Caki2 (cell line): ENCODE measurements at places on chromosomes 13 and 19. TPM values are rescaled to one million over a fixed set of nuclear protein-coding genes. Genes with fewer than 3 reads are reported as not detected.

DNA sequence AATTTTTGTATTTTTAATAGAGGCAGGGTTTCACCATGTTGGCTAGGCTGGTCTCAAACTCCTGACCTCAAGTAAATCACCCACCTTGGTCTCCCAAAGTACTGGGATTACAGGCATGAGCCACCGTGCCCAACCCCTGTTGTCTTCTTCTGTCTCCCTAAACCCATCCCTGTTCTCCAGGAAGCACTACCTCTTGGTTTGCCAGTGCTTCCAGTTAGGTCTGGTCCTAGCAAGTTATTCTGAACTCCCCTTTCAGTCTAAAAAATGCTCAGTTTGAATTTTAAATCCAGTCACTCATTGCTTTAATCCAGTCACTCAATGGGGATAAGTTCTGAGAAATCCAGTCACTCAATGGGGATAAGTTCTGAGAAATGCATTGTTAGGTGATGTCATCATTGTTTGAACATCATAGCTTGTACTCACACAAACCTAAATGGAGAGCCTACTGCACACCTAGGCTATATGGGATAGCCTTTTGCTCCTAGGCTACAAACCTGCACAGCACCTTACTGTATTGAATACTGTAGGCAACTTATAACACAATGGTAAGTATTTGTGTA lies 8.0 kb upstream of the ATP4A start:
- no peak for DNase-seq

Gene CEACAM4
- total RNA-seq = not detected in 2 replicates

GRCh38 chr13:19737844-19738557 lies 44.7 kb downstream of the PSPC1 start:
- DNase-seq = no peak

- DNase-seq = no peak
Observed at GRCh38 chr13:27137759-27138158, 33.9 kb downstream of the USP12 start.

Gene CELF5
- 0.47 TPM in 1 of 2 replicates, not detected in the other for total RNA-seq

- DNase-seq = no peak
Observed at GRCh38 chr13:29817604-29818378, 32.6 kb downstream of the UBL3 start.

DNA sequence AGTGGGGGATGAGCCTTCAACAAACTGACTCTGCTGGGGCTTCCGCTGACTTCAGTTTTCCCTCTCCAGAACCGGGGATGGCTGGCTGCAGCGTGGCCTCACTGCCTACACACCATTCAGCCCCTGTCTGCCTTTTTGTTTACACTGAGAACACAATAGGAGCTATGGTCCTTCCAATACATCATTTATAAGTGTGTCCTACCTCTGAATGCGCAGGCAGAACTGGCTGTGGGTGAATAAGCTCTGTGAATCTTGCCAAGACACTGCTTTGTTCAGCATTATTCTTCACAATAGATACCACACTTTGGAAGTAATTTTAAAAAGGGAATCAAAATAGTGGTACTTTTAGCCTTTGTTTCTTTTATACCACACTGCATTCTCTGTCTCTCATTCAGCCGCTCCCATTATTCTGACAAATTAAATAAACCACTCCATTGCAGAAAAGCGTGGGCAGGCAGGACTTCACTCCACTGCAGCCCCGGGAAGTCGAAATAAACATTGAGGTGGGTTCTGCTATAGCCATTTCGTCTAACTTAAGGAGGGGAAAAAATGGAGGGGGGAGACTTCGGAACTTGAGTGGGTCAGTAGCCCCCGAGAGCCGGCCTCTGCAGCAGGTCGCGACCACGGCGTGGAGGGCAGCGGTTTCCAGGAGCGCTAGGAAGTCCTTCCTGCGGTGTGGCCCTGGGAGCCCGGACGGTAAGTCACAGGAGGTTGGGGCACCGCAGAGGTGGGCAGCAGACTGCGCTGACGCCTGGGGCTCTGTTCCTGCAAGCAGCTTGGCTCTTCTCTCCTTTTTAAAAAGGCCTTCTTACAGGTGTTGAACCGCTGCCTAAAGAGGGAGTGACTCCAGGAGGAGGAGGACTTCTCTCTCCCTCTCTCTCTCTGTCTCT lies 94.8 kb upstream of the SOX1 start:
- DNase-seq = no peak

Gene ELSPBP1
- not detected in 2 replicates for total RNA-seq

DNA sequence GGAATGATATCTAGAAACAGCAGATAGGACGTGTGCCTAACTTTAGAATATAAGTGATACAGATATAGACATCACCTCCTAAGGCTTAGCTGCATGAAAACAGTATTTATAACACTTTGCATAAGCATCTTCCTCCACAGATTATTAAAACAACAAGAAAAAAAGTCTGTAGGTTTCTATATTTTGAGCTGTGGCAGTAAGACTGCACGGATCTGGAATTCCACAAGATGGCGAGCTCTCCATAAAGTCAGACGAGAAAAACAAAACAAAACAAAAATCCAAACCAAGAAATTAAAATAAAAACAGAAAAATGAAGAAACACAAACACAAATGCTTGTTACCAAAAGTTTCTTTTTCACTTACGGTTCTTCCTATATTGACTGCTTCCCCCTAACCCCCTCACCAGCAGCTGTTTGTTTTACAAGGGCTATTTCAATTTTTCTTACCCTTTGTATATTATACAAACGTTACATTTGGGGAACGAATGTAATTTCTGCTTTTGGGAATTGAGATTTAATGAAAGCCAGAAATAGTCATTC lies 285.8 kb downstream of the MYO16 start:
- DNase-seq = peak; percentile 60

Gene CEBPA
- total RNA-seq = 10.7 and 16.8 TPM in 2 replicates

Gene CLIP3
- 1.1 and 2.3 TPM in 2 replicates for total RNA-seq

Gene GNA15
- not detected in 2 replicates for total RNA-seq

GRCh38 chr13:111382877-111383276 lies 62.4 kb downstream of the TEX29 start:
- DNase-seq = no peak

DNA sequence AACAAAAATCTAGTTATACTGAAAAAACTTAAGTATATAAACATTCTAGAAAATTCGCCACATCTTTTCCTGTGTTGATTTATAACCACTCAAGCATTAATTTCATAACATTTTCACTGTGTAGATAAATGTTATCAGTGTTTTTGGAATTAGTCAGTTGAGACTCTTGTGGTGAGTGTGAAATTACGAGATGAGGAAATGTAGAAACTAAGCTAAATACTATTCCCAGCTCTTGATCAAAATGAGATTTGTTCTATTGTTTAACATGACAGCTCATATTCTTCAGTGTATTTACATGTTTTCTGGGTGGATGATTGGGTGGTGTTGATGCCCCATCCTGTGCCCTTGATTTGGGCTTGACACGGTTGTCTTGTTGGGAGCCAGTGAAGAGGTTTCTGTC lies 406.8 kb downstream of the DACH1 start:
- peak; percentile 10 for DNase-seq

GRCh38 chr19:1683869-1684572 lies 31.6 kb upstream of the TCF3 start:
- DNase-seq = no peak

Gene ZNF682
- total RNA-seq = 0.98 TPM in 1 of 2 replicates, not detected in the other

DNA sequence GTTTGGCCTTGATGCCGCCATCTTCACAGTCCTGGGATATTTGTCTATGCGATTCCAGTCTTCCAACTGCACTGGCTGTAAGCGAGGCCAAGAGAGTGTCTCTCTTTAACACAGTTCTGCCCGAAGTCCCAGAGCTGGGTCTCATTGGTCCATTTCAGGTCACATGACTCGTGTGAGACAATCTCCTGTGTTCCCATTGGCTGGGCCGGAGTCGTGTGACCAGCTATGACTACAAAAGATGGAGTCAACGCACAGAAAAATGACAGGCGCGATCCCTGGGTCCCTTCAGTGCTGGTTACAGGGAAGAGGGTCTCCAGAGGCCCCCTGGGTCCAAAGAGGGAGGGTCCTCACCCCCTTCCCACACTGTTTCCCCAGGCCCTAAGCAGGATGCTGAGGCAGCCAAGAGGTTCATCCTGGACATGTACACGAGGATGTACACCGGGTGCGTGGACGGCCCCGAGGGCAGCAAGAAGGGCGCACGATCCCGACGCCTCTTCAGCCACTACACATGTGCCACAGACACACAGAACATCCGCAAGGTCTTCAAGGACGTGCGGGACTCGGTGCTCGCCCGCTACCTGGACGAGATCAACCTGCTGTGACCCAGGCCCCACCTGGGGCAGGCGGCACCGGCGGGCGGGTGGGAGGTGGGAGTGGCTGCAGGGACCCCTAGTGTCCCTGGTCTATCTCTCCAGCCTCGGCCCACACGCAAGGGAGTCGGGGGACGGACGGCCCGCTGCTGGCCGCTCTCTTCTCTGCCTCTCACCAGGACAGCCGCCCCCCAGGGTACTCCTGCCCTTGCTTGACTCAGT lies 15.9 kb upstream of the S1PR4 start:
- DNase-seq = no peak

DNA sequence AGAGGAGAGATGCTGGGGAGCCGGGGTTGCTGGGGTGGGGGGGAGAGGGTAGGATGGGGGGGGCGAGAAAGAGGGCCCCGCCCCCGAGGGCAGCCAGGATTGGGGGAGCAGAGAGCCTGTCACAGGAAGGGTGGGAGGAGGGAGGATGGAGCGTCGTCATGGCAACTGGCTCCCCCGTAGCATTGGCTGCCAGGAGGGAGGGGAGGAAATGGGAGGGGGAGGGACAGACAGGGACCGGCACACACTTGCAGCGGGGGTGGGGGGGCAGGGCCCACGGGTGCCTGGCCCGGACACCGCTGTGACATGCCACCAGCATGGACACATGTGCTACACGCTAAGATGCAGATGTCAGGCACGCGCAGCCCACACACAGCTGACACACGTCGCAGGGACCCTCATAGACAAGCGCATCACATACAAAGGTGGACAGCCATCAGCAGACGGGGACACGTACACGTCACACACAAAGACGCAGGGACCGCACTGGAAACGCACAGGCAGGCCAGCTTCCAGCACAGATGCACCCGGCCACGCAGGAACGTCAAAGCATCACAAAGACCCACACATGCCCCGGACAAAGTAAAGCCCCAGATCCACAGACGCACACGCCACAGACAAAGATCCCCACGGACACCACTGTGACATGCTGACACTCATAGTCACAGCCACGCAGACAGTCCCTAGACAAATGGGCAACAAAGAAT lies at the start of gene LMTK3:
Gene LMTK3 (minus strand): TSS at position 36 of the 704 bp plus-strand sequence. CDS start 259 bp downstream, outside the sequence.
- no peak for DNase-seq

Gene CAMSAP3
- total RNA-seq = 3.9 and 5.2 TPM in 2 replicates

GRCh38 chr13:54989418-54989817 lies 1960.8 kb downstream of the OLFM4 start:
- DNase-seq = no peak

DNA sequence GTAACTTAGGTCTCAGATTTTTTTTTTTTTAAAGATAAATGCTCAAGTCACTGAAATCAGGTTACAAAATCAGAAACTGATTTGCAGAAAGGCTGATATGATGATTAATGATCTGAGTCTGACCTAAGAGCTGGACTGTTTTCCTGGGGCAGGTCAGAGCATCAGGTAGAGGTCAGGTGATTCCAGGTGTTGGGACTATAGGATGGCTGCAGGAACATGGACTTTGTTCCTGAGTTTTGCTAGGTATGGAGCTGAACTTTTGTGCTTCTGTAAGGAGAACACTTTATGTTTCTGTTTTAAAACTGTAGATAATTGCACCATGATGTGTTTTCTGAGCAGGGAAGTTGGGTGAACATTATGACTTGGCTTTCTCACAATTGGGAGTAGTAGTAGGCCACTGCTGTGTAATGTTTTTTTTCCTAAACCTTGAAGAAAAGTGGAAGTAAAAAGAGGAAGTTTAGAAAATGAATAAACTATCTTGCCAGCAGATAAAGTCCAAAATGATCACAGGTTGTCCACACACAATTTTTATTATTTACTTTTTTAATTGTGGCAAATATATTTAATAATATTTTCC lies 297.2 kb downstream of the DCT start:
- no peak for DNase-seq

DNA sequence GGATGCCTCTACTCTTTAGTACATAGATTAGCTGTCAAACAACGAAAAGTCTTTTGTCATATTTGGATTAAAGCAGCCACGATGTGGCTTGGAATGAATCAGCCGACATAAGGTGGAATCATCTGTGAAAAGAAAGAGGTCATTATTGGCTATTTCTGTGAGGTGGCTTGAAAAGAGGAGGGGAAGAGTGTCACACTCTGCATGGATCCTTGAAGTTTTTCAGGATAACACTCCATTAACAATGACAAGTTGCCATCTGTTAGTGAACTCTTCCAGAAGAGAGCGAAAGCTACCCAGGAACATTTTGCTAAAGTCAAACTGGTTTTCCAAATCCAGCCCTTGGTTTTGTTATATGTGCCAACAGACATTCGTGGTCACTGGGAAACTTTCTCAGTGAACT lies 1604.8 kb downstream of the OLFM4 start:
- no peak for DNase-seq

DNA sequence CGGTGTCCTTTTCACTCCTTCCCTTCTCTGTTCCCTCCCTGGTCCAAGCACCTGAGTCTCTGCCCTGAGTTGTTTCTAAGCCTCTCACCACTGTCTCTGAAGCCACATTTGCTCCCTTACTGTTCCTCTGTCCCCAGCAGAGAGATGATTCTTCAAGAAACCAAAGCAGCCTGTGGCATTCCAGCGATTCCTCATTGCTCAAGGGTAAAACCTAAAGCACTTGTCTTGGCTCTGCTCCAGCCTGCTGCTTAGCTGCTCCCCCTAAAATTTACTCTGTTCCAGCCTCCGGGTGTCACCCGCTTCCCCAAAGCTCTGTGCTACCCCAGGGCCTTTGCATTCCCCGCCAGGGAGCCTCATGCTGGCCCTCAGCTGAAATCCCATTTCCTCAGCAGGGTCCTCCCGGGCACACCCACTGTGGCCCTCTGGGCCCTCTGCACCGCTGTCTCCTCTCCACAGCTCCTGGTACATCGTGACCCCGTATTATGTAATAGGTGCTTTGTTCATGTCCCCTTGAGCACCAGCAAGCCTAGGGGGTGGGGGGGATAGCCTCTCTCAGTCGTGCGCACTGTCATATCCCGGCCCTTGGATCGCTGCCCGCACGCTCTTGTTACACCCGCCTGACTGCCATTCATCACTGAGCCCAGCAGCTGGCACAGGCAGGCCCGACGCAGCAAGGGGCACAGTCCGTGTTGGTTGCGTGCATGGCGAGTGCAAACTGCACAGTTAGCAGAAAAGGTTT lies 15.8 kb downstream of the TECR start:
- DNase-seq = peak; percentile 79

Gene B3GNT8
- total RNA-seq = 0.41 TPM in 1 of 2 replicates, not detected in the other

DNA sequence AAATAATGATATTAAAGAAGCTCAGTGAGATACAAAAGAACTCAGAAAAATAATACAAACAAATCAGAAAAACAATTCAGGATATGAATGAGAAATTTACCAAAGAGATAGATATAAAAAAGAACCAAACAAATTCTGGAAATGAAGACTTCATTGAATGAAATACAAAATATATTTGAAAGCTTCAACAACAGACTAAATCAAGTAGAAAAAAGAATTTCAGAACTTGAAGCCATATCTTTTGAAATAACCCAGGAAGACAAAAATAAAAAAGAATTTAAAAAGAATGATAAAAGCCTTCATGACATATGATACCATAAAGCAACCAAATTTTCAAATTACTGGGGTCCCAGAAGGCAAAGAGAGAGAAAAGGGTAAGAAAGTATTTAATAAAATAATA lies 9.6 kb downstream of the LEUTX start:
- no peak for DNase-seq

Gene TGFBR3L
- total RNA-seq = not detected in 2 replicates

Gene PSG6
- total RNA-seq = not detected in 2 replicates

- no peak for DNase-seq
Observed at GRCh38 chr19:8113017-8113416, 36.4 kb downstream of the FBN3 start.

GRCh38 chr13:59480396-59481259 lies 683.1 kb downstream of the DIAPH3 start:
- DNase-seq = no peak
